HTR-8/SVneo (cell line): ENCODE measurements at places on chromosomes 2 and 18.

DNA sequence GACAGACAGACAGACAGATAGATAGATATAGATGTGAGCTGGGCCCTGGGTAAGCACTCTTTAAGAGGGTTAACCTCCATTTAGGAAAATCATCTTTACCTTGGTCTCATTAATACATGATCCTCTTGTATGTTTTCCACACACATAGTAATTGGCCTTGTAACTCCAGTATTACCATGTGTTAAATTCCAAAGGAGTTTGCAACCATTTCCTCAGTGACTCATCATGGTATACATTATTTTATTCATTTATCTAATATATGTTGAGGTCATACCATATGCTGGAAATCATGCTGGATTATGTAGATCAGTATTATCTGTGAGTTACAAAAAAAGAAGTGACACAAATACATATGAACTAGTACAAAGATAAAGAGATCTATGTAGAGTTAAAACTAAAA lies 504.3 kb downstream of the DCC start:
- DNase-seq, result no peak

- no peak for DNase-seq
These were observed 51.0 kb downstream of the WDPCP start for GRCh38 chr2:63537306-63537705.

DNA sequence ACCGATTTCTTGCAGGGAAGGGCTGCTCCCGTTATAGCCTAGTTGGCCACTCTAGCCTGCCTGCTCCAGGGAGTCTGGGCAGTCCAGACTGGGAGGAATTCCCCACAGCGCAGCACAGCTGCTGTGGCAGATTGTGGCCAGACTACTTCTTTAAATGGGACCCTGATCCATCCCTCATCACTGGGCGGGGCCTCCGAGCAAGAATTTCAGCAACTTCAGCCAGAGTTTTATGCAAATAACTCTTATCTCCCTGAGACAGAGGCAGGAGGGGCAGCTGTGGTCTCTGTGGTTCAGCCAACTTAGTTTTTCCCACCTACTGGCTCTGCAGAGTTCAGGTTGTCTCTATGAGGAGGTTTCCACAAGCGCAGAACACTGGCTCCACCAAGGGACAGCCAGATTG lies 1583.2 kb downstream of the SUCLG1 start:
- DNase-seq, result no peak

GRCh38 chr18:75915941-75916623 lies 488.6 kb upstream of the SMIM21 start:
- no peak for DNase-seq

DNA sequence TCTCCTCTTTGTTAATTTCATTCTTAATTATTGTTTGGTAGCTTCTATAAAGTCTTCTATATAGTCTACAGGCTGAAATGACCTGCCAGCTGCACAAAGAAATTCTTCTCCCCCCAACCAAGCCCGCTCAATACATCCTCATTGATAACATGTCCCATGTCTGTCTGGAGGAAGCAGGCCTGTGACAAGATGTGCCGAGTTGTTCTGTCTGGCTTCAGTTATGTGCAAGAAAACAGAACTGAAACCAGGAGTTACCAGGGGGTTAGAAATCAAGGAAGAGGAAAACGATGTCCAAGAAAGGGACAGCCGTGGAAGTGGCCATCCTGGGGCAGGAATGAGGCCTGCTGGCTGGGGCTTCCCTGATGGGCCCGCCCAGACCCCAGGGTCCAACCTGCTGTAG lies 57.6 kb downstream of the MTCL1 start:
- DNase-seq, result no peak

GRCh38 chr2:170258382-170258781 lies 80.4 kb downstream of the MYO3B start:
- no peak for DNase-seq

GRCh38 chr18:62844850-62845643 lies 129.7 kb downstream of the PHLPP1 start:
- no peak for DNase-seq

DNA sequence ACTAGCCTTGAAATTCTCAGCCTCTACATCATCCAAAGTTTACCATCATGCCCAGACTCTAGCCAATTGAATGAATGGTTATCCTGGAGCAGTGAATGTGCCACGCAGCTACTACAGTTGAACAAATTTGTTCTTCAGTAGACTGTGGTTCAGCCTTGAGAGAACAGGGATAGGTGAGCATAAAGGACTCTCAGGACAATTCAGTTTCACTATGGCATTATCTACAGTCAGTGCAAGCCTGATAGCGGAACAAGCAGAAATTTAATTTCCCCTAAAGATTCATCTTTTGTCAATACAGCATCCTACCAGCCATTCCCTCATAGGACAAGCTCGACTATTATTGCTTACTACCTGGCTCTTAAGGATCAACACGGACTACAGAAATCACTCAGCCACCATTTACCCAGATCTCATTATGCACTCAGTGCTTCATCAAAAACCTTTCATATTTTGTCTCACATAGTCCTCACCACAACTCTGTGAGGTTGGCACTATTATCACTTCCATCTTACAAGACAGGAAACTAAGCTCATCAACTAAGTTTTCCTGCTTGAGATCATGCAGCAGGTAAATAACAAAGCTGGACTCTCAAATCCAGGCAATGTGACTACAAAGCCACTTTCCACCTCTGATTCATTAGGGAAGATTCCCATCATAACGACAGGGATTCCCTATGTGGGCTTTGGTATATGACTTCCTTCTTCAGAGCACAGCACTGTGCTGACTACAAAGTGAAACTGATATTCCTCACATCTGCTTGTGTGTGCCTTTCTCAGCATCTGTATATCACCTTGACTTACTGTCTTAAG lies 181.5 kb upstream of the ACVR2A start:
- no peak for DNase-seq

DNA sequence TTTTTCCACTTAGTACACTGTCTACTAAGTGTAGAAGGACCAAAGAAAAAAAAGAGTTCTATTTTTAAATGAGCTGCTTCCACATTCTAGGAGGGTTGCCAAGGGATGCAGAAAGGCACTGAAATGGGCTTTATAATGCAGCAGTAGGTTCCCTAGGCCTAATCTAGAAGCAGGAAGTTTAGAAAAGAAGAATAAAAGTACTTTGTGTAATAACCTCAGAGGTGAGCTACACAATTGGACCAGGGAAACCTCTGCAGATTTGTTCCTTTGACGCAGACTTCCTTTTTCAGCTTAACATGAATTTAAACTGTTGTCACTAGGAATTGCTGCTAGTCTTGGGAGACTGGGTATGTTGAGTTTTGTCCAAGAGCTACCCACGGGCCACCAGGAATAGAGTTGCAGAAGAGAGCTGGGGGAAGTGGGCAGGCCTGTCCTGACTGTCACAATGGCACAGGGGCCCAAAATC lies 34.6 kb upstream of the RAB1A start:
- DNase-seq, result no peak

DNA sequence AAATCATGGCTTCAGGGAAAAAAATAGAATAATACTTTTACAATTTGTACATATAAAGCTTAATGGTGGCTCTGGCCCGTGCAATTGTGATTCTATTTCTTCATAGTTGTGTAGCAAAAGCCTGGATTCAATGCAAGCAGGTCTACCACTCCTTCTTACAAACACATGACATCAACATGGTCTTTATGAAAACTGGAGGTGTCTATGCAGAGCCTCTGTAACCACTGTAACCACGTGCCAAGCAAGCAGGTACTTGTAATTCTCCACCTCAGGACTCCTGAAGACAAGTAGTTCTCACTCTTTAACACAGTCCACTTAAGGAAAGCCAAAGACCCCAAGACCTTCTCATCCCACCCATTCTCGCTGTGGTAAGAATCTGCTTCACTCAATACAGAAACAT lies 62.6 kb downstream of the METTL4 start:
- no peak for DNase-seq

GRCh38 chr2:236164201-236164924 lies 3.8 kb downstream of the GBX2 start:
- DNase-seq, result no peak

DNA sequence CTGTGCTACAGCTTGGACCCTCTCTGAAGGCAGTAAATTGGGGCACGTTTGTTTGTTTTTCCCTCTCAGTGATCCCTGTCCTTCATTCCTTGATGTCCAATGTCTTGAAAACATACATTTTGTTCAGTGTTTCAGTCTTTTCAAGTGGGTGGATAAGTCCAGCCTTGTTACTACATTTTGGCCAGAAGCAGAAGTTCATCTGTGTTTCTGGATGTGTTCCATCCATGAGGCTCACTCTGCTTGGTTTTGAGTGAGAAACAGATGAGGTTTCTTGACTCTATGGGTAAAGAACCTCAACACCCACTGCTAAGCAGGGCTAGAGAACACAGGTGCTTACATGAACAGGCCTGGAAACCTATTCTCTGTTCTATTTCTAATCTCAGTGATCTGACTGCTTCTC lies 74.5 kb upstream of the RFX8 start:
- DNase-seq, result no peak

GRCh38 chr2:159867567-159868361 lies 69.8 kb upstream of the CD302 start:
- no peak for DNase-seq

DNA sequence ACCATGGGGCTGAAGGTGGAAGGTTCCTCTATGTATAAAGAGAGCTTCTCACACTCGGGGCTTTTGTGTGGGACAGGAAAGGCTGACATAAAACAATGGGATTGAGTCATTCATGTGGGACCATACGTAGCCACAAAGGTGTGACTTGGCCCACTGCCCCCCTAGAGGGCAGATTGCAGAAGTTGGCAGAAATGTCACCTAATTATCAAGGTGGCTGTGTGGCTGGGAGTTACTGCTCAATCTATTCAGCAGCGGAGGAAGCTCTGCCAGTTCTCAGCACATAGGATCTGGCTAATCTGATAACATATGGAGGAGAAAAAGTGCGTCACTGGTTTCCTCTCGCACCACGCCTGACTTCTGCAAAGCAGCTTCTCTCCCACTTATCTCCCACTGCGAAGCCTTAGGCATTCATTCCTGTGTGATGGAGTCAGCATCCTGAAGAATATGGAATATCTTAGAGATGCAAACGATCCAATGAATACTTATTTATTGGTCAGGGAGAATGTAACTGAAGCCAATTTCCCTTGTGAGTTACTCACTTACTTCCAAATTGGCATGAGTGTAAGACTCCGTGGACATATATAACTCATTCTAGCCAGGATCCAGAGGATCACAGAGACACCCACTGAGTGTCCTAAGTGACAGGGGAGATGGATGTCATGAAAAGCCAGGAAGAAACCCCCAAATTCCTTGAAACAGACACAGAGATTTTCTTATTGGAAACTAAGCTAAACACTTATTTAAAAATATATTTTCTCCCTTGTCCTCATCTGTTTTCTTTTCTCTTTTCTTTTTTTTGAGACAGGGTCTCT lies 344.8 kb downstream of the TGIF1 start:
- DNase-seq, result peak; percentile 61

DNA sequence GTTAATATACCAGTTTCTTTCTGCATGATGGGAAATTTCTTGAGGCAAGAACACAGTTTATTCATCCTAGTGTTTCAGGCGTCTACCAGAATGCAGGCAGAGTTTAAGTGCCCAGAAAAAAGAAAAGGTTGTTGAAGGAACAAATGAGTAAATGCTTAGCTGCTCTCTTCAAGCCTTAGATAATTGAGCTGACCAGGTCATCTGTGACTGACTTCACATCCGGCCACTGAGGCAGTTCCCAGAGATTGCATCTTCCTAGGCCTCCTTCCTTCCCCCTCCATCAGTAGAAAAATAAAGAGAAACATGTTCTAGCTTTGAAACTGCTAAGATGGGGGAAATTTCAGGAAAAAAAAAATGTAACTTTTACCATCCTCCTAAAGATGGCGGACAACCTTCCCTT lies 9.4 kb upstream of the TMEM163 start:
- no peak for DNase-seq

DNA sequence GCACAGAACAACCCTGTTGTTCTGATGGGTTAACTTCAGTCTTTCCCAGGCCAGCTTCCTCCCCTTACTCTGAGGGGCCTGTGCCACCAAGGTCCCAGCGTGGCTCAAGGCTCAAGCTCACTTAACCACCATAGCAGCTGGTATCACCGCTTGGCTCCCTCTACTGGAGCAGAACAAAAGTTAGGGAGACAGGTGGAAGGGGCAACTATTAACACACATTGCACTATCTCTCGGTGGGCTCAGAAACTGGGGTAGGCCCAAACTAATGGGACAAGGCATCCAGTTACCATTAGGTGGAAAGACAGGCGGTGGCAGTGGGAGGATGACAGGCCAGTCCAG lies 88.7 kb upstream of the ATL2 start:
- peak; percentile 61 for DNase-seq

DNA sequence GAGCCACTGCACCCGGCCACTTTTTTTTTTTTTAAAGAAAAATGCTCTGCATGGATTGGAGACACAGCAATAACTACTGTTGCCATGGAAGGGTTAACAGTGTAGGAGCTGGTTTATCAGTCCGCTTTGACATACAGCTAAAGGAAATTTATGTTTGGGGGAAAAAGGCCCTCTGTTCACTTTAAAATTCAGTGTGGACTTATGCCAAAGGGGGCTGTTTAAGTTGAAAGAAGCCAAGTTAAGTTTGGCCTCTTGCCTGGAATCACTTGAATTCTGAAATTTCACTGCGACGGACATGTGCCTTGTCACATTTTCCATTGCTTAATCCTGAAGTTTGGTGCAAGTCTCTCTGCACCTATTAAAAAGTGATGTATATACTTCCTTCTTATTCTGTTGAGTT lies 3.1 kb downstream of the KCNE4 start:
- DNase-seq, result no peak

- DNase-seq, result no peak
These were observed 15.6 kb downstream of the SLC39A10 start for GRCh38 chr2:195672674-195673073.
